ENCODE measurements at places on chromosomes 2 and 18.

DNA sequence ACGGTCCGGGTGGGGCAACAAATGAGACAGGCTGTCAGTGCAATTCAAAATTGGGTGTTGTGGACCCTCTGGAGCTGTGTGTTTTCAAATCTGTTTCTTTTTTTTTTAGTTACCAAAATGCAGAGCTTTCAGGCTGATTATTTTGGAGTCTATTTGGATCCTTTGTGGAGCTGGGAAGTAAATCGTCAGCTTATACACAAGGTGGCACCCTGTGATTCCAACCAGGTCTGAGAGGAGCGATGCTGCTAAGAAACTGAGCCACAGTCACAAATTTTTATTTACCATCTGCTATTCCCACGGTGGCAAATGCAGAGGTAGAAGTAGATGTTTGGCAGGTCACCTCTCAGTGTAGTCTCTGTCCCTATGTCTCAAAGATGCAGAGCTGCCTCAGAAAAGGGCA lies 3.8 kb upstream of the EPC2 start:
- no peak for DNase-seq

DNA sequence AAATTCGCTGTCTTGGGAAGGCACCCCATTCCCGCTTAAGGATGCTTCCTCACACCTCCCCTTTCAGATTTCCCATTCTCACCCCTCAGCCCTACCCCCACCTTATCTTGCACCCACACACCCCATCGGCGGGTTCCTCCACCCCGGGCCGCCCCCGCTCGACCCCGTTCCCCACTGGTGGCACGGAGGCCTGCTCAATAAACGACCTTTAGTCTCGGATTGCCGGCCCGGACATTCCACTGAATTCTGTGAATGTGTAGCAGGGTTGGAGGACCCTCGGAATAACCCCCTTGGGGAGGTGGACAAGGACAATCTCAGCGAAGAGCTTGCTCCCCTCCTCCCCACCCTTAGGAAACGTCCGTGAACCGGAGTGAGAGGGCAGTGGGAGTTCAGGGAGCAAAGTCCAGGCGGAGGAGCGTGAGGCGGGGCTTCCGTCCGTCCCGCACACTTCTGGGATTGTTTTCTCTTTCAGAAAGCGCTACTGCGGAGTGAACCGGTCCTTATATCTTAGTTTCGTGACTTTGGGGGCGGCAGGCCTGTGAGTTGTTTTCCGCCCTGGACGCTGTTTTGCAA lies 2.8 kb upstream of the LBX2 start:
- DNase-seq: no peak

DNA sequence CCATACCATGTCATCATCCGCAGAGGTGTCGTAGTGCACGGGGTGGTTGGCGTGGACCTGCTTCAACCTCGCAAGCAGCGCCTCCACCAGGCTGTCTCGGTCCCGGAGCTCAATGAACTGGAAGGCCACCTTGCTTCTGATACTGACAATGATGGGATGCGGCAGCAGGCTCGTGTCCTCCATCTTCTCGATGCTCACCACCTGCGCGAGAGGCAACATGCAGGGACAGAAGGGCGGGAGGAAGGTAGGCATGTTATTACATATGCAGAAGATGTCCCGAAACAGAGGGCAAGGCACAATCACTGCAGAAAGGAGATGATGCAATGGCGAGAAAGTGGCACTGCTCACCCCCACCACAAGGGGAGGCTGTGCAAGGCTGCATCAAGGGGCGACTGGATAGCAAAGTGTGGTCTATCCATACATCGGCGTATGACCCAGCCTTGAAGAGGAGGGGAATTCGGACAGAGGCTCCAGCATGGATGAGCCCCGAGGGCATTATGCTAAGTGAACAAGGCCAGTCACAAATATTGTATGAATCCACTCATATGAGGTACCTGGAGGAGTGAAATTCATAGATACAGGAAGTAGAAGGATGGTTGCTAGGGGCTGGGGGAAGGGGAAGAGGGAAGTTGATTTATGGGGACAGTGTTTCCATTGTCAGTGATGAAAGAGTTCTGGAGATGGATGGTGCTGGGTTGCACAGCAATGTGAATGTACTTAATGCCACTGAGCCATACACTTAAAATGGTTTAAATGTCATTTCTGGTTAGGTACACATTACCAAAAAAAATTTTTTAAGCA lies 36.6 kb downstream of the RPL31 start:
- no peak for DNase-seq

DNA sequence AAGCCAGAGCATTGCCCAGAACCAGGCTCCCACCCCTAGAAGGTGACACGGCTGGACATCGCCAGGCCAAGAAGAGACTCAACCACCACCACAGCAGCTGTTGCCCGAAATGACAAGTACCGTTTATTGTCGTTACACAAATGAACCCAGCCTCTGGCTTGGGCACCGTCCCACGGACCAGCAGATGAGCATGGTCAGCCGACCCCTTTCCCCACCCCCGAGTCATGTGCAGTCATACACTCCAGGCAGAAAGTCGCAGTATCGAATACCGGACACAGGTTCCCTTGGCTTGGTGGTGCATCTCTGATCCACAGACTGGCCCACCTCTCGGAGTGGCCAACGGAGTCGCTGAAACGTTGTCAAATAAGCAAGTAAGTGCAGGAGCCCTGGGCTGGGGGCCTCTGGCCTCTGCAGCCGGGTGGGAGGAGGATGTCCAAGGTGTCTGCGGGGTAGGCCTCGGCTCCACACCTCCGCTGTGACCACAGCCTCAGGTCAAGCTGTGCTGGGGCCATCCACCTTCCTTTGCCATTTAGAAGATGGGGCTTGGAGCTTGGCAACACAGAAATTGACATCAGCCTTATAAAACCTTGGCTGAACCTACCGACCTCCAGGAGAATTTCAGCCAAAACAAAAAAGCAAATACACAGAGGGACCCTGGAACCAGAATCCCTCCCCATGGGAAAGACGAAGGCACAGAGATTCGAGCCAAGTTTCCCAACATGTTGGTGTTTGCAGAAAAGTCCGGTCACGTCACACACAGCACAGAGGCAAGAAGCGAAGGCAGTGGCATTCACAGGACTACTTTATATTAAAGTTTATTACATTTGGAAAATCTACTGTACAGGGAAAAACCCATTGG lies 24.0 kb downstream of the SDC1 start:
- DNase-seq: no peak

DNA sequence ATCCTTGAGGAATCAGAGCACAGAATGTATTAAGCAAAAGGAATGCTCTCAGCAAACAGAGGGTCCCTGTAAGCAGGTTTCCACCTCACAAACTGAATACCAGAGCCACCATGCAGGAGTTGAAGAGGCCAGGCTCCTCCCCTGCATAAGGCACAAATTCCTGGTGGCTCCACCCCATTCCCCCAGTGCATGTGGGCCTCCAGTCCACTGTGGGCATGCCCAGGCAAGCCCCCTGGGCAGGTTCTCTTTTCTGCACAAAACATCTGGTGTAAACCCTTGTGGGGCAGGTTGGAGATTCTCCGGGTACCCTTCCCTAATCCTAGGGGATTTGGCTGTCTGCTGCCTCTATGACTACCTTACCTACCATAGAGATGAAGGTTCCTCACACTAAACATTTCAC lies 166.5 kb downstream of the PTPRM start:
- no peak for DNase-seq

DNA sequence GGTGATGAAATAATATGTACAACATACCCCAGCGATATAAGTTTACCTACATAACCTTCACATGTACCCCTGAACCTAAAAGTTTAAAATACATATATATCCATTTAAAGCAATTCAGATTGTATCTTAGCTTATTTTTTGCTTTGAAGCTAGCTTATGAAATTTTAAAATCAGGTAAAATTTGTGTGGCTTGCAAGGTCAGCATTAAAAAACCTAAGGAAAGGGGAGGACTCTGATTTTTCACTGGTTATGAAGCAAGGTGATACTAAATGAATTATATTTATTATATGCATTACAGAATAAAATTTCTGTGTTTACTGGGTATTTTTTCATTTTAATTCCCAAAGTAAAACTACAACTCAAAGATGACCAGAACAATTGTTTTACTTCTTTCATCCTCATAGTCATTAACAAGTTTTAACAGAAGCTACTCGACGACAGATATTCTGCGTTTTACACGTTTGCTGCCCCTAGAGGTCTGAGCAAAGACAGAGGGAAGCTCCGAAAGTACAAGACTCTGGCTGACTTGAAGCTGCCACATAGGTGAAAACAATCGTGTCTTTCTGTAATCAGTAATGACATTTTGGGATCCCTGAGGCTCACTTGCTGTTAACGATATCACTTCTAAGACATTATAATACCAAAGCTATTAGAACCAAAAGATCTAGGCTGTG lies 17.1 kb downstream of the PKP4 start:
- no peak for DNase-seq

DNA sequence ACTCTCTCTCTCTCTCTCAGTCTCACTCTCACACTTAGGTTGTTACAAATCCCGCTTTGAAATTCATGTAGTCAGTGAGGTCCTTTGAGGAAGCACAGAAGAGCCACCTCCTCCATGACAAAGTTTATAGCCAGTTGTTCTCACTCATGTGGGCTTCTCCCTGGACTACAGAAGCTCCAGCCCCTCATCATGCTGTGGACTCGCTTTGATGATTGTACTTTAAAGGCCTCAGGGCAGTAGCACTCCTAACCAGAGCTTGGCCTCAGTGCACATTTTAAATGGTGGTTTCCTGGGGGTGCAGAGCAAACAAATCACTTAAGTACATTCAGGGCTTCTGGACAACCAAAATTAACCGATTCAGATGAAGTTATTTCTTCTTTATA lies 115.7 kb downstream of the MTCL1 start:
- no peak for DNase-seq

GRCh38 chr2:83595121-83595690 lies 863.9 kb downstream of the SUCLG1 start:
- DNase-seq: no peak

DNA sequence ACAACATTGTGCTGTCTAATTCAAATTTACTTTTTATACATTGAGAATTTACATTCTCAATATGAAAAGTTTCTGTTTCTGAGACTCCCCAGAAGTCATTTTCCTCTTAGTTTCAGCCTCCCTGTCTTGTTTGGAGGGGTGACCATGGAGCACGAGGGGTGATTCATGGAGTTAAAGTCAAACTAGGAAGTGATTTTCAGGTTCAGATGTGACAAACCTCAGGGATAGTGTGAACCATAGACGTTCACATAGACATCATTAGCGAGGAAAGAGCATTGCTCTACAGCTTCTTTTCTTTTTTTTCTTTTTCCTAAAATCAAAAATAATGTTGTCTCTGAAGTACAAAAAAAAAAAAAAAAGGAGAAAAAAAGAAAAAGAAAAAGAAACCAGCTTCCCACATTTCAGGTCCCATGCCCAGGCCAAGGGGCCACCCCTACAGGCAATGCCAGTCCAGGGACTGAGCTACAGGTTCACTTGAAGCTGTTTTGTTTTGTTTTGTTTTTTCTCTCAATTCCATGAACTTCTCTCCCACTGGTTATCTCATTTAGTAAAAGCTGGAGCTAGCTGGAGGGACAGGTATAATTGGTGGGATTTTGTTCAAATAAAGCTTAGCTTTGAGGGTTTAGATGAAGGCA lies 18.1 kb upstream of the LCLAT1 start:
- no peak for DNase-seq

GRCh38 chr2:56133441-56133840 lies 50.3 kb upstream of the CCDC85A start:
- DNase-seq: no peak

DNA sequence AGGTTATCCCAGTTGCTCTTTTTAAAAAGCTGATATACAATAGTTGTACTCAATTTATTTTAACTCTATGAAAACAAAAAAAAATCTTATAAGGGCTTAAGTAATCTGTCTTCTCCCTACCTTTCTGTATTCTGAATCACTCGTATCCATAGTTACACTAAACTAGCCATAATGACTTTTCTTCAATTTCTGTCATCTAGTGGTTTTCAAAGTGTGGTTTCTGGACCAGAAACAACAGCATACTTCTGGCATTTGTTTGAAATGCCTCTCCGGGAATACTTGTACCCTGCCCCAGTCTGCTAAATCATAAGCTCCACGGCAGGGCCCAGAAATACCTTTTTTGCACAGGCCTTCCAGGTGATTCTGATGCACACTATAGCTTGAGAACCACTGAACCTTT lies 253.6 kb downstream of the LRRTM4 start:
- DNase-seq: no peak

- DNase-seq: no peak
These were observed 115.3 kb upstream of the TEX51 start for GRCh38 chr2:126783341-126783740.

GRCh38 chr2:128437204-128437565 lies 118.5 kb upstream of the HS6ST1 start:
- DNase-seq: no peak

DNA sequence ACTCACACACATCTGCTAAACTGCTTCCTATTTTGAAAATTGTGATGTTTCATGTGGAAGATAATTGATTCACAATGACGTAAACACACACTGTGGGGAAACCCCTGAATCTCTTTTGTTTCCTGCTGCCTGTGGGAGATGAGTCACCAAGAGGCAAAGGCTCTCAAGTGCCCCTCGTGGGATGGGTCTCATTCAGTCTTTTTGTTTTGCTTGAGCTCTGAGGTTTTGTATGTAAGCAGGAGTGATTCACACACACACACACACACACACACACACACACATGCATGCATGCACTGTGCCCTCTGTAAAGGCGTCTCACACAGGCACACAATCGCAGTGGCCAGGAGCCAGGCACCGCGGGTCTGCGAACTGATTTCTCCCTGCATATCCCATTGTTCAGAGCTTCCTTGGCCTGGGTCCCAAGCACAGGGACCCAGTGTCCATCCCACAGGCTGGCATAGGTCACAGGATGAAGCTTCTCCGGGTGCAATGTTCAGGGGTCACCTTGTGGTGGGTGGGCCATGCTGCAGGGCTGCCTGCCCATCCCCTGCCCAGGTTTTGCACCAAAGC lies 12.1 kb upstream of the ARHGEF4 start:
- peak; percentile 32 for DNase-seq

GRCh38 chr18:63022429-63023022 lies 297.0 kb downstream of the BCL2 start:
- DNase-seq: no peak

- no peak for DNase-seq
These were observed 62.2 kb downstream of the PTRHD1 start for GRCh38 chr2:24731040-24731439.

DNA sequence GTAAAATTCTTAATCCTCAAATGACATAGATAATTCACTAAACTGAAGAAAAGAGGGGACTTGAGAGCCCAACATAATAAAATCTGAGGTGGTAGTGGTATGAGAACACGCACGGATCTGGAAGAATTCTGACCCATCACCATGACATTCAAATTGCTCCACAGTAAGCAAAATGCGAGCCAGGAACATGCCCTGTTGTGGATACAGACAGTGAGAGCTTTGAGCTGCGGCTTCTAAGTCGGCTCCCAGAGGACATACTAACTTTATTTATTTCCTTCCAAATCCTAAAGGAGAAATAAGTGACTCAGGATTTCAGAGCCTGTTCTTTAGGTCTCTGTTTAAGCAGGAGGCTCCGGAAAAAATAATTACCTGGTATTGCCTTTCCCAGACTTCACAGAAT lies 143.4 kb upstream of the SMAD7 start:
- DNase-seq: no peak

DNA sequence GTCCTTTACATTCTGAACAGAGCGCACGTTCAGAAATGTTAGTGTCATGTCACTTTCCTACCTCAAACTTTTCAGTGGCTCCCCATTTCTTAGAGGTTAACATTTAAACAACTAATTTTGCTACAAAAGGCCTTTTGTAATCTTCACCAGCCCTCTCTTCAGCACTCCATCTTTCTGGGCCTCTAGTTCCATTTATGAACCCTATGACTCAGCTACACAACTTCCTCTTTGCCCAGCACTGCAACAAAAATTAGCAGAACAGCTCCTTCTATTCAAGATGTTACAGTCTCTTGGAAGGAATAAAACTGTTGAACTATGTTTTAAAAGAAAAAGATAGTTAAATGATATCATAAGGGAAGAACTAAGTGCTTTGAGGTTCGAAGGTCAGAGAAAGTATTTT lies 139.9 kb downstream of the VWC2L start:
- no peak for DNase-seq
